GF-D8 (cell line): ENCODE measurements at places on chromosomes 16 and 17.

- no peak for DNase-seq
Observed at GRCh38 chr17:6936370-6937028, 59.4 kb upstream of the ALOX12 start.

DNA sequence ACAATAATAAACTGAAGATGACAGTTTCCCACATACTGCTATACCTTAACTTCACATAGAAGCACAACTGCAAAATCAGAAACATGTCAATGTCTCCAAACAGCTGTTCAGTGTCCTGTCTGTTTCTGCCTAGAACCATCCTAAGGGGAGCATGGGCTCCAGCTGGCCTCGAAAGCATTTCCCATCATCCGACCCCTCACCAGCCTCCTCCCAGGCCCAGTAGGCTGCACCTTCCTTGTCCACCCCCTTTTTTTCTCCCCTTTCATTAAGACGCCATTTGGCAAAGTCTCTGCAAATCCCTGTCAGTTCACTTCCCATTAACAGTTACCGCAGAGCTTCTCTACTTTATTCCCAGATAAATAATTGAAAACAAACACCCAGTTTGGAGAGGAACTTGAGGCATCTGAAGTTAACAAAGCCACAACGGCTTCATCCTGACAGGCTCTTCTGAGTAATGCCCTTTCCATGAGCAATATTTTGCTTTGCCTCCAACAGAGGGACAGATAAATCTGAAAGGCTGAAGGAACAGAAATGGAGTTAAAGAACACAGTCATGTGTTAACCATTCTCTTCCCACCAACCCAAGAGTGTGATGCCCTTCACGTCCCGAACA, 65.3 kb downstream of the SLC39A11 start:
- no peak for DNase-seq

- DNase-seq: no peak
Observed at GRCh38 chr17:80802626-80803450, 188.8 kb upstream of the CHMP6 start.

- no peak for DNase-seq
Observed at GRCh38 chr17:45775148-45775547, 9.0 kb upstream of the CRHR1 start.

DNA sequence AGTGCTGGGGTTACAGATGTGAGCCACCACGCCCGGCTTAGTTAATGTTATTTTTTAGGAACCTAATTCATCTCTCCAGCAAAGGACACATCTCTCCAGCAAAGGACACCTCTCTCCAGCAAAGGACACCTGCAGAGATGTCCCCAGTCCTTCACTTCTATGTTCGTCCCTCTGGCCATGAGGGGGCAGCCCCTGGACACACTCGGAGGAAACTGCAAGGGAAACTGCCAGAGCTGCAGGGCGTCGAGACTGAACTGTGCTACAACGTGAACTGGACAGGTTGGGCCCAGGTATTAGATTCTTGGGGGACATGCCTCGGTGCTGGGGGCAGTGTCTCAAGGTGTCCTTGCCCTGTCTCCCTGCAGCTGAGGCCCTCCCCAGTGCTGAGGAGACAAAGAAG, 4.7 kb downstream of the PFAS start:
- DNase-seq: no peak

DNA sequence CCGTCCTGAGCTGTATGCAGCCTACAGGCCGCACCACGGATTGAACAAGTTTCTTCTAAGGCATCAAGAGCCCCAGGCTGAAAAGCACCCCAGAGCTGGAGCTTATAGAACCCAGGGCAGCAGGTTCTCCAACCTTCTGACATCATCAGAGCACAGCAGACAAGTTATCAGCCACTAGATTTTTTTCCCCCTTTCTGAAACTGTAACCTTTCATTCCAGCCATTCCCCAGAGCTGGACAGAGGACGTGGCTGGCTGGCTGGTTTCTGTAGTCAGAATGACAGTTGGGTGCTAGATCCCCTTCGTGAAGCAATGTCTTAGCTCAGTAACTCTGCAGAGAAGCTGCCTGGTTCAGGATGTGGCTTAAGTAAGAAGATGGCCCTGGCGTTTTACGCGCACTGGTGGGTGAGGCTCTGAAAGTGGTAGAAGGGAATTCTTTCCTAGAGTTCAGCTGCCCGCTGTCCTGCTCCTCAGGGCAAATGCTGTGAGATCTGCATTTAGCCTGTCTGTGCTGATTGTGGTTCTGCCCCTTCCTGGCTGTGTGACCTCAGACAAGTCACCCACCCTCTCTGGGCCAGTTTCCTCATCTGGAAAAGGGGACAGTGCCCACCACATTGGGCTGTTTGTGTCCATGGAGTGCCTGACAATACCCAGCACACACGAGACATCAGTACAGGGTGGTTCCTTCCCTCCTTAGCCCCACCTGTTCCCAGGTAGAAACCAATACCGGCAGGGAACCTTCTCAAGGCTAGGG, 9.1 kb downstream of the DEXI start:
- peak; percentile 16 for DNase-seq

- DNase-seq: no peak
Observed at GRCh38 chr16:29913514-29913913, 12.5 kb downstream of the KCTD13 start.

- DNase-seq: no peak
Observed at GRCh38 chr16:70651524-70651923, 5.2 kb downstream of the IL34 start.

DNA sequence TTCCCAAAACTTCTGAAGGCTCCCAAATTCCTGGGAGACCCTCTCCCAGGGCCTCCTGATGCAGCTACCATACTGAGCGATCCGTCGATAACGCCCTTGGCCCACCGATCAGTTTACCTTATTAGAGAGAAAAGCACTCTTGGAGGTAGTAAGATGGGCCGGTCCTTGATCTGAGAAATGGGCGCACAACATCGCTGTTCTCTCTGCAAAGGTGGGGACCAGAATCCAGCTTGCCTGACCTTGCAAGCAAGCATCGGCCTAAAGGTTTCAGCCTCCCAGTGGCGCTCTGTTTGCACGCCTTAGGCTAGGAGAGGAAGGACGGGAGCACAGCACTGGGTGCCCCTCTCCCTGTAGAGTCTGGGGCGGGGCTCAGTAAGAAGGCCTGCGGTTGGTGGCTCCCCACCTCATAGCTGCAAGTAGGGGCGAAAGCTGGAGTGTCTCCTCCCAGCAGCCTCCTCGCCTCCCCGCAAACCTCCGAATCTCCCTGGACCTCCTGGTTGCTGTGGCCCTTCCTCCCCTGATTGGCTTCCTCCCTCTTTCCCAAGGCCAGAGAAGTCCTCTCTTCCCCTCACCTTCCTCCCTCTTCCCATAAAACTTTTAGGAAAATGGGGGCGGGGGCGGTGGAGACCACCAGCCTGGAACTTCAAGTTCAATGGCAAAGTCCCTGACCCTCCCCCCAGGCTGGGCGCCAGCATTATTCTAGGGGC, at the start of gene PRAC1:
PRAC1 (minus strand) TSS at position 318 of the 707 bp plus-strand sequence; CDS start at position 192, 126 bp downstream.
- no peak for DNase-seq

DNA sequence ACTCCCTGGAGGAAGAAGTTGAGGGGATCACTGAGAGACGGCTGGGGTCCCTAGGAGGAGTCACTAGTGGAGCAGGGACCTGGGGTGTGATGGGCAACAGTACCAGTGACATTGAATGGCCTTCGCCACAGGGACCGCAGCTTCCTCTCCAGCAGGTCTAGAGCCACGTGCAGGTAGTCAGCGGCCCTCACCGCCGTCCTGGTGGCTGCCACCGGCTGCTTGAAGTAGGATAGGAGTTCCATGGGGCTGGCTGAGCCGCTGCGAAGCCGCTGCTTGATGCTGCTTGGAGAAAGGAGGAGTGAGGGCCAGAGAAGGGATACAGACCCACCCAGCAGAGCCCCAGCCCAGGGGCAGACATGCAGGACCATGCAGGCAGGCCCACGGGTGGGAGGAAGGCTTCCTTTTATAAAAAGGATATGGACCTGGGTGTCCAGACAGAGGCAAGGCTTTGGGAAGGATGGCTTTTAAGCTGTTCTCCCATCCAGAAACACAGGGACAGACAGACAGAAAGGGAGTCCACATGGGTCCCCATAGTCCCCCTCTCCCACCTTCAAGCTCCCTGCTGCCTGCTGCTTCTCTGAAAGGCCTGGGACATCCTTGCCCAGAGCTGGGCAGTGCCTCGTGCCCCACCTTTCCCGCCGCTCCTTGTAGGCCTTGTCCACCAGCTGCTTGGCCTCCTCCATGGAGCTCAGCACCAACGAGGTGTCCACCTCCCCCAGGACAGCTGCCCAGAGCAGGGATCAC, 827 bp downstream of the MPO start:
- DNase-seq: no peak

- no peak for DNase-seq
Observed at GRCh38 chr17:79625706-79626105, 14.9 kb upstream of the RBFOX3 start.

DNA sequence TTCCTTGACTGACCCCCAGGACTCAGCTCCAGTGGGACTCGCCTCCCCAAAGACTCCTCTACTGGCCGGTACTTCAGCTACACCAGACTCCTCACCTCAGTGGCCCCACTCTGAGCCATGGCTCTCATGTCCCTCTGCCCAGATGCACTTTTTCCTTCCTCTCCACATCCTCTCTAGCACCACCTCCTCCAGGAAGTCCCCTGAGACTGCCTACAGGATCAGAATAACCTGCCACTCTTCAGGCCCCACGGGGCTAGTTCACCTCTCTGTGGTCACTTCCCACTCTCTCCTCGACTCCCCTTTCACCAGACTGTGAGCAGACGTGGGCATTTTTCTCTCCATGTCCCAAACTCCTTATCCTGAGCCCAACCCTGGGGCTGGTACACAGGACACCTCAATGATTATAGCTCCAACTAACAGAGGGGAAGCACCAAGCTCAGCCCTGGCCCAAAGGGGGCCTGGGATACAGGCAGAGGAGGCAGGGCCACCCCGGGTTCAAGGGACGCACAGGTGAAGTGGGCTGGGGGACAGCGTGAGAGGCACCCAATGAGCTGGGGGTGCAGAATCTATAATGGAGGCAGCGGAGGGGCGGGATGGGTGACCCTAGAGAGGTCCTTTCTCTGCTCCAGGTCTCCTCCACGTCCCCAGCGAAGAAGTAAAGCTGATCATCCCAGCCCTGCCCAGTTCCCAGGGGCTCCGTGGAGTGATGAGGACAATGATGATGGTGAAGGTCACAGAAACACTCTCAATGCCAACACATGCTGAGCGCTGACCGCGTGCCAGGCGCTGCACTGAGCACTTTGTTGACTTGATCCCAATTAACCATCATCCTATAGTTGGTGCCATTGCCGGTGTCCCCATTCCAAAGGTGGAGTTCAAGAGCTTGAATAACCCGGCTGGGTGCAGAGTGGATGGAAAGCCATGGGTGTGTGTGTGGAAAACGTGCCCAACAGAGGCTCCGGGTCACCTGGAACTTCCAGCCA, 3.9 kb downstream of the TRPV3 start:
- DNase-seq: no peak

- no peak for DNase-seq
Observed at GRCh38 chr17:58136669-58137279, 11.4 kb upstream of the OR4D1 start.

DNA sequence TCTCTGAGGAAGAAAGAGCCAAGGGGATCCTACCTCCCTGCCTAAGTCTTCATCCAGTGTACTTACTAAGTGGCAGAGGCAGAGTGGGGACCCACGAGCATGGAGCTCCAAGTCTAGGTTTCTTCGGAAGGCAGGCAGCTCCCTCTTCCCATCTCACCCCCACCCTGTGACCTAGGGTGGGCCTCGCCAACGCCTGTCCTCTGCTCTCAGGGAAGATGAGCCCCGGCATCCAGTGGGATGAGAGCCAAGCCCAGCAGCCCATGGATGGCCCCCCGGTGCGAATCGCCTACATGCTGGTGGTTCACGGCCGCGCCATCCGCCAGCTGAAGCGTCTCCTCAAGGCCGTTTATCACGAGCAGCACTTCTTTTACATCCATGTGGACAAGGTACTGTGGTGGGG, 8.3 kb downstream of the XYLT2 start:
- no peak for DNase-seq

DNA sequence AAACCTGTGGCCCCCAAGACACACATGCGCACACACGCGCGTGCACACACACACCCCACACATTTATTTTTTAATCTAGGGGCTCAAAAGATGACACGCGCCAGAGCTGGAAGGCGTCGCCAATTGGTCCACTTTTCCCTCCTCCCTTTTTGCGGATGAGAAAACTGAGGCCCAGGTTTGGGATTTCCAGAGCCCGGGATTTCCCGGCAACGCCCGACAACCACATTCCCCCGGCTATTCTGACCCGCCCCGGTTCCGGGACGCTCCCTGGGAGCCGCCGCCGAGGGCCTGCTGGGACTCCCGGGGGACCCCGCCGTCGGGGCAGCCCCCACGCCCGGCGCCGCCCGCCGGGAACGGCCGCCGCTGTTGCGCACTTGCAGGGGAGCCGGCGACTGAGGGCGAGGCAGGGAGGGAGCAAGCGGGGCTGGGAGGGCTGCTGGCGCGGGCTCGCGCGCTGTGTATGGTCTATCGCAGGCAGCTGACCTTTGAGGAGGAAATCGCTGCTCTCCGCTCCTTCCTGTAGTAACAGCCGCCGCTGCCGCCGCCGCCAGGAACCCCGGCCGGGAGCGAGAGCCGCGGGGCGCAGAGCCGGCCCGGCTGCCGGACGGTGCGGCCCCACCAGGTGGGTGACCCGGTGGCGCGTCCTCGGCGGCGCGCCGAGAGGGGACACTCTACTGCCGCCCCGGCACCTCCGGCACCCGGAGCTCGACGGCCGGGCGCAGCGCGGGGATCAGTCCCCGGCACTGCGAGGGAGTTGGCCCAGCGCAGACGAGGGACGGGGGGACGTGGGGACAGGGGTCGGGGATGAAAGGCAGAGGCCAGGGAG, at the start of gene STAT5A:
STAT5A (plus strand) TSS at position 522 of the 826 bp plus-strand sequence. CDS start 914 bp downstream, outside the sequence.
- peak; percentile 75 for DNase-seq

DNA sequence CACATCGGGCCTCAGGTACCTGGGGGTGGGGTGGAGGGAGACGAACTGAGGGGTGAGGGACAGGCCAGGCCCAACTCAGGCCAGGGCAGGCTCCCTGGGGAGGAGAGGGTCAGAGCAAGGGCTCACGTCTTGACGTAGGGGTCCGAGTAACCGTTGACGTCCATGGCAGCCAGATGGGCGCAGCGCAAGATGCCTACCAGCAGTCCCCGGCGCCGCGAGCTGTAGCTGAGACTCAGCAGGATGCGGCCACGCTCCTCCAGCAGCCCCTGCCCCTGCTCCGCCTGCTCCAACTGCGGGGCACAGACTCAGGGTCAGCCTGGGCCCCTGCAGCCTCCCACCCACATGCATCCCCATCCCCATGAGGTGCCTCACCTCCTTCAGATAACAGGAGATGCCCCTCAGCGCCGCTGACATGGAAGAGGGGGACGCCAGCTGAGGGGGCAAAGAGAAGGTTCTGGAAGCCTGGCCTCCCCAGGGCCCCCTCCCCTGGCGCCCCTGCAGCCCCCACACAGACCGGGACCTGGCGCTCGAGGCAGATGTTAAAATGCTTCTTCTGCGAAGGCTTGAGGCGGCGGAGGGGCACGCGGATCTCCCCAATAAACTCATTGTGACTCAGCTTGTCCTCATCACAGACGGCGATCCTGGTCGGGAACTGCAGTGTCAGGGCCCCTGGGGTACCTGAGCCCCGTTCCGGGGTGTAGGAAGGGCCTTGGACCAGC, 4.0 kb downstream of the DOC2A start:
- DNase-seq: no peak
